ENCODE measurements at places on chromosomes 4 and X.

DNA sequence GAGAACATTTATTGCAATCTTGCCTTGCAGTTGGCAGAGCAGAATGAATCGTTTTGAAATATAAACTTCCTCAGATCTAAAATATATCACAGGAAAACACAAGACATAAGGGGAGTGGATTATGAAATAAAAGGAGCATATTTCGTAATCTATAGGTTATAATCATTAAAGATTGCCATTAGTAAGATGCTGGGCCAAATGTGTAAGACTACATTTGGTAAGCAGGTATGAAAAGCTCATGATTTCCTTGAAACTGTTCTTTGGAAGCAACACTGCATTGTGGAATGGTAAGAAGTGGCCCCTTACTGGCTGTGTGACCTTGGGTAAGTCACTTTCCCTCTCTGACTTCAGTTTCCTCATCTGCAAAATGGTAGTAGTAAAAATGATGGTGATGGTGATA is 68.3 kb downstream of the AFF2 start:
- DNase-seq, result no peak

- DNase-seq, result no peak
Observed at GRCh38 chr4:108126806-108127205, 41.9 kb downstream of the LEF1 start.

GRCh38 chr4:13902146-13902545 is 274.6 kb upstream of the BOD1L1 start:
- no peak for DNase-seq

- no peak for DNase-seq
Observed at GRCh38 chr4:41442810-41443209, 95.1 kb upstream of the LIMCH1 start.

- no peak for DNase-seq
Observed at GRCh38 chr4:177119021-177119471, 190.6 kb upstream of the NEIL3 start.

DNA sequence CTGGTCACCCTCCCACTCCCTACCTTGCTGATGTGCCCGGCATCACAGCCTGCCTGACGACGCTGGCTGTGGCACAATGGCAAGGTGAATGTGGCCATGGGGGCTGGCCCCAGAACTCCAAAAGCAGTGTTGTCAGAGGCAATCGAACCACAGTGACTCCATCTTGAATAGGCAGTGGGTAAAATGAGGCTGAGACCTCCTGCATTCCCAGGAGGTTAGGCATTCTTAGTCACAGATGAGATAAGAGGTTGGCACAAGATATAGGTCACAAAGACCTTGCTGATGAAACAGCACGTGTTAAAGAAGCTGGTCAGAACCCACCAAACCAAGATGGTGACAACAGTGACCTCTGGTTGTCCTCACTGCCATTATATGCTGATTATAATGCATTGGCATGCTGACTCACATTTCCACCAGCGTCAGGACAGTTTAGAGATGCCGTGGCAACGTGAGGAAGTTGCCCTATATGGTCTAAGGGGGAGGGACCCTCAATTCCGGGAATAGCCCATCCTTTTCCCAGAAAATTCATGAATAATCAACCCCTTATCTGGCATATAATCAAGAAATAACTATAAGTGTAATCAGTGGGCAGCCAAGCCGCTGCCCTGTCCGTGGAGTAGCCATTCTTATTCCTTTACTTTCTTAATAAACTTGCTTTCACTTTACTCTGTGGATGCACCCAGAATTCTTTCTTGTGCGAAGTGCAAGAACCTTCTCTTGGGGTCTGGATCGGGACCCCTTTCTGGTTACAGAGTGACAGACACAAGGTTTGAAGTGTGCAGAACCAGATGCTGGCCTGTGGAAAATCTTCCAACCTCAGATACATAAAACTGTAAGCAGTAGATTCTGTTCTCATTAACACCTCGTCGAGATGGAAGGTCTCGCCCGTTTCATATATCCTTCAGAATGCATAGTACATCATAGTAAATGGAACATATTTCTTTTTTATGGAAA is 26.8 kb upstream of the CLDN24 start:
- no peak for DNase-seq

DNA sequence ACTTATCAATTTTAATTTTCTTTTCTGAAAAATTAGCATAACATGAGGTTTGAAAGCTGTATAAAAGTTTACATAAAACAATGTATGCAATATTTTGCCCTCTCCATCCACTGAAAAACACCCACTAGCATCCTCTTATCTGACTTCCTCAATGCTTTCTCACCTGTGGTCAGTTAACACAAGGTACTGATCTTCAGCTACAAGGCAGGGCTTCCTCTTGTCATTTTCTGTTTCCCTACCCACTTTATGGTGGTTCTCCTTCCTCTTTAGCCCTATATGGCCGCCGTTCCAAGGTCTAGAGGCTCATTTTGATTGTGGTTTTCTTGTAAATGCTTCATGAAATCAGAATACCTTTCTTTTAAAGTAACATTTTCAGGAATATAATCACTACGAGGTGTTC is 618.6 kb upstream of the CPEB2 start:
- DNase-seq, result no peak

DNA sequence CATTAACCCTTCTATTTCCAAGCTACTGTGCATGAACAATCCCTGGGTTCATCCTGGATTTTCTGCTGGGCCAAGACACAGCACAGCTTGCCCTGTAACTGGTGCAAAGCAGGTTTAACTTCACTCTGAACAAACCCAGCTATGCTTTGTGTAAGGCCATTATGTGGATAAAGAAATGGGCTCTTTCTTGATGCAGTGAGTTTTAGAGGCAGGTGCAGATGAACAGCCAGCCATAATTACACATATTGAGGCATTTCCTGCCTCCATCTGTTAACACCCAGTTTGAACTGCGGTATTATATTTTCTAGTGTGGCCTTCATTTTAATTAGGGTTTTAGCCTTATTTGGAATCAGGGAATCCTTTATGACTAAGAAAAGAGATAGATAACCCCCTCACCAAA is 68.7 kb upstream of the ARX start:
- DNase-seq, result no peak

DNA sequence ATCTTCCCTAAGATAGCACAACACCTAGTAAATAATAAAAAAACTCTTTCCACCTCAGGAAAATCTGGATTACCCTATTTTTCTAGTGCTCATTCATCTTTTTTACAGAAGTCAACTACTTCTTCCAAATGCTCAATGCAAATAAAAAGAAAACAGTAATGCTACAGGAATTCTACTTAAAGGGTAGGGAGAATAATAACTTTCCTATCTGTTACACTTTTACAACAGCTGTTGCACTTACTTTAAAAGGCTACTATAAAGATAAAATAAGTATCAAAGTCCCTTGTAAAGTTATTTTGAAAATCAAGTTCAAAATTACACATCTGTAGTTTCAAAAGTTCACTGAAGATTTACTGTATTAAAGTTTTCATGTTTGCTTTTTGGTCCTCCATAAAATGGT is 37.6 kb downstream of the THOC2 start:
- DNase-seq, result no peak

DNA sequence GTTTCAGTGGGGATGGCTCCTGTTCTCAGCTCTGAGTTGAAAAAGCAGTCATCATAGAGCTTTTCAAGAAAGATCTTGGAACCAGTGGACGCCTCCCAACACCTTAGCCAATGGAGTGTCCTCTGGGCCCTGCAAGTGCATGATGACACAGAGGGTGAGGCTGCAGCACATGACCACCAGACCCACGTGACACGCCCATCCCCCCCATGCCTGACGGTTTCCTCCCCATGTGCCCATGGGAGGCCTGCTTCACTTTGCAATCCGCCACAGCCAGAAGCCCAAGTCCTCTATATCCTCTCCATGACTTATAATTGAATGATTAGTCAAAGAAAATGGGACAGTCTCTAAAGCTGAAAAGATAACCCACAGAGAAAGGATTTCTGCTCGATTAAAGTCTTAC is 187.0 kb downstream of the AFAP1 start:
- DNase-seq, result no peak

DNA sequence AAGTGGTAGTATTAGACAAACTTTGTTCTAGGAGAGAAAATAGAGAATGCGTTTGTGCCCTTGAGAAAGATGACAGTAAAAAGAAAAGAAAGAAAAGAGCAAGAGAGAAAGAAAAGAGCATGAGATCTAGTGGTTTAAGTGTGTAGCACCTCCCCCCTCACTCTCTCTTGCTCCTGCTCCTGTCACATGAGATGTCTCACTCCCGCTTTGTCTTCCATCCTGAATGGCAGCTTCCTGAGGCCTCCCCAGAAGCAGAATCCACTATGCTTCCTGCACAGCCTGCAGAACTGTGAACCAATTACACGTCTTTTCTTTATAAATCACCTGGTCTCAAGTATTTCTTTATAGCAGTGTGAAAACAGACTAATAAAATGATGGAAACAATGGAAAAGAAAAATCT is 499.6 kb downstream of the ACTRT1 start:
- DNase-seq, result no peak

DNA sequence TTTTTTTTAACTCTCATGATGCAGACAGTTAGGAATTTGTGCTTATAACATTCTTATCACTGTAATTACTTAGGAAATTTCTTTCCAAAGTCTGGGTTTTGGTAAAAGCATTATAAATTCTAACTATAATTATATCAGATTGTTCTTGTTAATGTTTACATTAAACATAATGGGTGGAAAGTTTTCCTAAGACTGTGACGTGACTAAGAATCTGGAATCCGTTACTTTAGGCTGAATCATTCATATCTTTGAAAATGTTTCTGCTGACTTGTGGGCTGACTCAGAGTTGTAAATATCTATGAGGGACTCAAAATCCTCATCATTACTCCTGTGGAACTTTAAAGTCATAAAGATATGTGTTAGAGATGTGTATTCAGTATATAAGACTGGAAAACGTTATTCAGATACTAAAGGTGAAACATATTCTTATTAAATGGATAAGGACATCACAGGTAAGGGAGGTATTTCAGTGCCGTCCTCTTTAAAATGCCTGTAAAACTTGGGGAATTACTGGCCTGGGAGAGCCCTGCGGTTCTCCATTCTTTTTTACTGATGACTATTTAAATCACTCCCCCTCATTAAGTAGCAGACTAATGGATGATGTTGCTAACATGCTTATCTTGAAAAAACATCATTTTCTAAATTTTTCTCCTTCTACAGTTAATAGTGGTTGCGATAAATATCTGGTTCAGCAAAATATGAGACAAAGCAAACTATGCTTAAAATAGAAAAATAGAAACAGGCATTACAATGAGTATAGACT is 159.0 kb downstream of the DCLK2 start:
- no peak for DNase-seq

GRCh38 chr4:148056879-148057278 is 325.0 kb downstream of the ARHGAP10 start:
- DNase-seq, result peak; percentile 91

Measured in GM12864 (cell line).